ENCODE measurements at places on chromosomes 2 and 18. TPM values are rescaled to one million over a fixed set of nuclear protein-coding genes. Genes with fewer than 3 reads are reported as not detected.

DNA sequence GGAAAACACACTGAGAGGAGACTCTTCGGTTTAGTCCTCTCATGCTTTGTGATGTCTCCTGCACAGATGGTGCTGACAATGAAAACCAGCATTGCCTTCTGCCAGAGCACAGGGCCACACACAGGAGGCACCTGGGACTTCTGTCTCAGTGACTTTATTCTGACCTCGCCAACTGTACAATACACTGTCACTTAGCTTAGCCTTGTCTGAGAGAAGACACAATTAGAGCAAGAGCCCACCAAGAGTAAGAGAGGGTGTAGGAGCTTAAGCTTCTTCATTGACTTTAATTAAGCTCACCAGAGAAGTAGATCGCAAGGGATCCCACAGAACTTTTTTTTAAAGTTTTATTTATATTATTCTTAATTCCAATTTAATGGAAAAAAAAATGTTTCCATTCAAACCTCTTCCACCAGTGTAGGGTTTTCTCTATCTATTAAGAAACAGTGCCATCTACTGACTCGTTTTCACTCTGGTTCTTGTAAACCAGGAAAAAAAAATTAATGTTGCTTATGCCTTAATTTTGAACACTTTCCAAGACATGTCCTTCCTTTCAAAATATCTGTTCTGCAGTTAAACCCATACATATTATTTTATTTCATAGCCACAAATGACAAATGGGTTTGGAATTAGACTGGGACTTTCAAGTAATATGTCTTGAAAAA is 42.4 kb upstream of the DDX18 start:
- H3K4me1 ChIP-seq: no peaks in the 10 kb centered on the region
- H3K27ac ChIP-seq: no peak overlapping the region
- no peak for DNase-seq
- no peaks in the 10 kb centered on the region for H3K27me3 ChIP-seq

GRCh38 chr2:189959450-189959849 is 103.1 kb downstream of the MSTN start:
- H3K36me3 ChIP-seq: no peaks in the 10 kb centered on the region
- no peak overlapping the region for H3K27ac ChIP-seq
- H3K4me3 ChIP-seq: no peak overlapping the region
- no peak for DNase-seq

DNA sequence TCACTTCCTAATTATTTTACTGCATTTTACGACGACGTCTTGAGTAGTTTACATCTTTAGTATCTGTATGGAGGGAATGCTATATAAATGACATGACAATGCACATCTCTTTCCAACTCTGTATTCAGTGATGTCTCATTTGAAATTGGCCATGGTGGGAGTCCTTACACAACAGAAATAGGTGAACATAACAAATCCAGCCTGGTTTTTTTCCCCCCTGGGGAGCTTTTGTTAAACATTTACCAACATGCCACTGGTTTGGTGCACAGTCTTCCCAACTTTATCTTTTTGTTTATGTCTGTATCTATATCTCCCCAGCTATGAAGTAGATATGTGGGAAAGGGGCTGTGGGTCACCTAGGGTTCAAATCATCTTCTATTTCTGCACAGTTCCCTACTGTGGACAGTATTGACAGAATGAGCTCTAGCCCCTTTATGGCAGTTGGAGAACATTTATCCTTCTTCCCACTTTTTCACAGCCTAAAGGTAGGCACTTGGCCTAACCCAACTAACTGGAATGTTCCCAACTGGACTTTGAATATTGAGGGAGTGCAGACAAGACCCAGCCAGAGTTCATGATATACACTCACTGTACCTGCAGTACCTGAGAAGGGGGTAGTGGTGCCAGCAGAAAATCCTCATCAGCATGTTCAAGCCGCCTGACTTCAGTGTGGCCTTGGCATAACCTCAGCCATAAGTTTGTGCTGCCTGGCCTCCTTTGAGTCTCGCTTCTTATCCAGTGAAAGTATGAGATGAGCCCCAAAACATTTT is 5.7 kb upstream of the RTKN start:
- no peaks in the 10 kb centered on the region for H3K36me3 ChIP-seq
- no peaks in the 10 kb centered on the region for H3K4me1 ChIP-seq
- H3K4me3 ChIP-seq: no peak overlapping the region

DNA sequence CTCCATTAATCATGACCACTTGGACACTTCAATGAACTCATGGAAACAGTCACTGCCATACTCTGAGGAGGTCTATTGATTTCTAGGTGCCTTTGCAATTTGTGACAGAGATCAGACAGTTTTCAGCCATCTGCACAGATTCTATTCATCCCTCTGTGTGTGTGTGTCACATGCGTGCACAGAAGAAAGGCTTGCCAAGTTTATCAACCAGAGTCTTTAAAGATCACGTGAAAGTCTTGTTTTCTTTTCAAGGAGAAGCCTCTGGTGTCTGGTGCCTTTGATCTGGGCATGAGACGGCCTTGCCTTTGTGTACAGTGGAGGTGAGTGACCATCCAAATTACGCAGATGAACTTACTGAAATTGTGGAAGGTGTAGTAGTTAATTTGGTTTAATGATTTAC is 164.2 kb downstream of the VAPA start:
- no peak overlapping the region for H3K4me3 ChIP-seq
- H3K27me3 ChIP-seq: no peaks in the 10 kb centered on the region
- no peaks in the 10 kb centered on the region for H3K36me3 ChIP-seq
- no peak for DNase-seq
- peaks cover 6% of the 10 kb centered on the region for H3K4me1 ChIP-seq

DNA sequence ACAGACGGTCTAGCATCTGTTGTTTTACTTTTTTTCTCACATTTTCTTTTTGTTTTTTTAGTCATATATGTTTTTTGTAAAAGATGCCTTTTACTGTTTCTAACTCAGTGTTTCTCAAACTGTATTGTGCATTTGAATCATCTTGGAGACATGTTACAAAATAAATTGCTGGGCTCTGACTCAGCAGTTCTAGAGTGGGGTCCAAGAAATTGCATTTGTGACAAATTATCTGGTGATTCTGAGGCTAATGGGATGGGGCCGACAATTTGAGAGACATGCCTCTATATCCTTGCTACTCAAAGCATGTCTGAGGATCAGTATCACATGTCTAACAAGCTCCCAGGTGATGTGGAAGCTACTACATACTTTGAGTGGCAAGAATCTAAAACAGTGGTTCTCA is 478.8 kb downstream of the PLCL1 start:
- H3K36me3 ChIP-seq: no peaks in the 10 kb centered on the region
- DNase-seq: no peak
- H3K4me3 ChIP-seq: no peak overlapping the region
- no peaks in the 10 kb centered on the region for H3K4me1 ChIP-seq

- peaks cover 16% of the 10 kb centered on the region for H3K4me1 ChIP-seq
- no peaks in the 10 kb centered on the region for H3K27me3 ChIP-seq
- H3K27ac ChIP-seq: peak overlapping the region; percentile 92
Measured at GRCh38 chr18:12279781-12280531, 25.8 kb downstream of the CIDEA start.

DNA sequence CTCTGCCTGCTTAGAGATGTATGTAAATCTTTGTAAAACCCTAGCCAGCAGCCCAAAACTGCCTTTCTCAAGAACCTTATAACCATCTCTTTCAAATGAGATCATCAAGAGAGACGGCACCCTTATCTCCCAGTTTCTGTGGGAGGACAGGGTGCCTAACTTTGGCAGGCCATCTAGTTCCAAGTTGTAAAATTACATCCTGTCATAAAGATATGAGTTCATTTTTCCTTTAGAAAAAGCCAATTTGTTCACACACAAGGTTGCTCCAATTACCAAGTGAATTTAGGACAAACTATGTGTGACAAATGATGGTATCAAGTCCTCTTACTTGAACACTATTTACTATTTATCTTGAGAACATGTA is 65.3 kb downstream of the MEMO1 start:
- DNase-seq: no peak
- H3K27me3 ChIP-seq: no peaks in the 10 kb centered on the region
- H3K27ac ChIP-seq: no peak overlapping the region
- no peaks in the 10 kb centered on the region for H3K4me1 ChIP-seq
- no peak overlapping the region for H3K4me3 ChIP-seq

GRCh38 chr18:48780201-48780912 is 170.4 kb downstream of the SMAD7 start:
- H3K27ac ChIP-seq: peak overlapping the region; percentile 86
- no peaks in the 10 kb centered on the region for H3K36me3 ChIP-seq
- peaks cover 38% of the 10 kb centered on the region for H3K4me1 ChIP-seq
- H3K27me3 ChIP-seq: no peaks in the 10 kb centered on the region
- no peak for DNase-seq

GRCh38 chr2:239950144-239951128 is 74.7 kb downstream of the NDUFA10 start:
- H3K4me3 ChIP-seq: no peak overlapping the region
- no peaks in the 10 kb centered on the region for H3K27me3 ChIP-seq
- H3K4me1 ChIP-seq: peaks cover 14% of the 10 kb centered on the region
- no peak overlapping the region for H3K27ac ChIP-seq
- no peaks in the 10 kb centered on the region for H3K36me3 ChIP-seq
- DNase-seq: peak; percentile 19

DNA sequence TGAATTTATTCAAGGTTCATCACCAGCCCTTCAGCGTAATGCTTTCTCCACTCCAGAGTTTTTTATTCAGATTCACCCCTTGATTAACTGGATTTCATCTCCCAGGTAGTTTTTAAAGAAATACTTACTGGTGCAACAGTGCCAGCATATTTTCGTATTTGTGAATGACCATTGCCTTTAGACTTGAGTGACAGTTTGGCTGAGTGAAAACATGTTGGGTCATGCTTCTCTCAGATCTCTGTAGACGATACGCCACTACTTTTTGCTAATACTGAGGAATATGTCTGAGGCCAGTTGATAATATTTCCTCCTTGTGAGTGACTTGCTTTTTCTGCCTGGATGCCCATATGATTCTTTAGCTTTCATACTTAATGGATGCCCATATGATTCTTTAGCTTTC is 51.5 kb downstream of the CYP26B1 start:
- H3K4me3 ChIP-seq: no peak overlapping the region
- no peak for DNase-seq
- no peak overlapping the region for H3K27ac ChIP-seq
- H3K27me3 ChIP-seq: no peaks in the 10 kb centered on the region
- H3K4me1 ChIP-seq: no peaks in the 10 kb centered on the region

Gene SLC30A3
- 0.34 TPM for total RNA-seq

Gene HTRA2
- 34.2 TPM for total RNA-seq

Gene DSC2
- 2.5 TPM for total RNA-seq

Gene HOXD1
- total RNA-seq: 5.3 TPM
